ENCODE measurements at places on chromosomes 7 and 10.

DNA sequence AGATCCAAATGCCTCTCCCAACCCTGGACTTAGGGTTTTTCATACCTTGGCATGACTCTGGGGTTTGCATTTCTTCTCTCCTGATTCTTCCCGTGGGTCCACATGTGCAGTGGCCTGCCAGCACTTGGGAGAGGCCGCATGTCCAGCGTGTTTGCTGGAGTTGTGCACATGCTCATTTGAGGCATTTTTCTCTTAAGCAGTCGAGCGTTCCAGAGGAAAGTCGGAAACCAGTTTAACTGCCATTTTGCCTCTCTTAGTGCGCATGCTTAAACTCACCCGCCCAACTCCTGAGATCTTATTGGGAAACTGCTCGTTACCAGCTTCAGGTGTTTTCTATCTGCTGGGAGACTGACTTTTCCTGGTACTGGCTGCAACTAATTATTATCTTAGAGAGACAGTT, 888.4 kb upstream of the PHF14 start:
- DNase-seq, result no peak

GRCh38 chr10:99329304-99329553, at the start of gene CNNM1:
Gene CNNM1, plus strand, starts transcription at chr10:99329356. Its CDS starts 32 bp downstream, at chr10:99329388.
- DNase-seq, result no peak

DNA sequence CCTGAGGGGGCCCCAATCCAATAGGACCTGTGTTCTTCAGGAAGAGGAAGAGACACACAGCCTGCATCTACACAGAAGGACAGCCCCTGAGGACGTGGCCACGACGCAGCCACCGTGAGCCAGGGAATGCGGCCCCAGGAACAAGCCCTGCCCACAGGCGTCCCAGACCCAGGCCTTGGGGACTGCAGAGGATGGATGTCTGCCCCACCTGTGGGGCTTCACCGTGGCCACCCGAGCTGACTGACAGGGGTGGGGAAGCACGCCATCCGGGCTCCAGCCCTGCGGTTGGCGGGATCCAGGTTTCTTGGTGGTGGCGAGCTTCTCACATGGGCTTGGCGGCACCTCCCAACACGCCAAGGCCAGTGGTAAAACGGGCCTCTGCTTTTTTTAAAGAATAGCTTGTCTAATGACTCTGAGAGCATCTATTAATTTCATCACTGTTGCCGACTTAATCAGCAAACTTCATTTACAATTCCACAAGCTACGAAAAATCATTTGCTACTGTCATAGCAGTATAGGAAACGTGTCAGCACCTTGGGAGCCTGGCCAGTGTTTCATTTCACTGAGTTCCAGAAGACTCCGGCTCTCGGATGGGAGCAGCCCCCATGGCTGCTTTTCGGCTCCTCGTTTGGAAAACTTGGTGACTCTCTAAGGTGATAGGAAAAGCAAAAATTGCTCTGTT, 584.0 kb downstream of the PTPRN2 start:
- DNase-seq, result no peak

- no peak for DNase-seq
These were observed 366.4 kb downstream of the INHBA start for GRCh38 chr7:41336455-41336952.

GRCh38 chr10:88810196-88810961, 7.8 kb downstream of the LIPM start:
- DNase-seq, result no peak

- no peak for DNase-seq
These were observed at the start of gene FOXI2 for GRCh38 chr10:127736915-127737562. Gene FOXI2, plus strand, starts transcription at chr10:127737185. Its CDS starts 89 bp downstream, at chr10:127737274.

- no peak for DNase-seq
These were observed 62.1 kb upstream of the PRSS58 start for GRCh38 chr7:142319970-142320369.

DNA sequence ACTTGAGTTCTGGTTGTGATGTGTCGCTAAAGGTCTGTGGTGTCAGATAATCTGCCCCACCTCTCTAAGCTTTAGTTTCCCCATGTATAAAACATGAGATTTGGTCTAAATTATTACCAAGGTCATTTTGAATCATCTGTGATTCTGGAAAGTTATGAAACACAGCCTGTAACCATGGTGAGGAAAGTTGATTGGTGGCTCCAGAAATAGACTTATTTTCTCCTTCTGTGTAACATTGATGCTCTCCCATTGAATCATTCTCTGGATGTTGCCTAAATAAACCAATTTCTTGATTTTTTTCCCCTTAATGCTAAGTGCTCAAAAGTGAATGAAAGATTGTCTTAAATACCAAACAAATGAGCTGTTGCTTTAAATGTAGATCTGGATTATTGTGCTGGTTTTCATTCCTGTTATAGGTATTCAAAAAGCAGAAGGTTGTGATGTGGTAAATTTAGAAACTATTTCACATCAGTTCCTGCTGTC, 30.0 kb upstream of the PCGF5 start:
- no peak for DNase-seq

DNA sequence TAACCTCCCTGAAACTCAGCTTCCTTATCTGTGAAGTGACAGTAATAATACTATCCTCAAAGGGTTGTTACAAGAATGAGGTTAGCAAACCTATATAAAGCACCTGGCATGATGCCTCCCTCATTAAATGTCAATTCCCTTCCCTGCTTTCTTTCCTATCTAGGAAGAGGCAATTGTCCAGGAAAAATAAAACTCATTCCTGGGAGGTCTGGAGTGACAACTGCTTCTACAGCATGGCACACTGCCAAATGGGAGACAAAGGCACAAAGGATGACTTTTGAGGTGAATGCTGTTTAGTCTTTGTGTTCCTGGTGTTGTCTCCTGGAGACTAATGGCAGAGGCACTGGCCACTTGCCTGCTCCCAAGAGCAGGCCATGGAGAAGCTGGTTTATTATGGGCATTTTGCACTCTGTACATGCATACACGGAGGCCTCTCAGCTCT, 32.2 kb upstream of the PDE1C start:
- no peak for DNase-seq

DNA sequence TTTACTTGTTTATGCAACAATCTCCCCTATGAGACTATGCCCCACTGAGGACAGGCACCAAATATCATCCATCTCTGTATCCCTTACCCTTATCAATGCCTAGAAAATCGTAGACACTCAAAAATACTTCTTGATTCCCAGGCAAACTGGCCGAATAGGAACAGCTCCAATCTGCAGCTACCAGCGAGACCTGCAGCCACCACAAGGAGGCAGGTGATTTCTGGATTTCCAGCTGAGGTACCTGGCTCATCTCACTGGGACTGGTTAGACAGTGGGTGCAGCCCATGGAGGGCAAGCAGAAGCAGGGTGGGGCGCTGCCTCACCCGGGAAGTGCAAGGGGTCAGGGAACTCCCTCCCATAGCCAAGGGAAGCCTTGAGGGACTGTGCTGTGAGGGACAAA, 10.8 kb upstream of the PPP1R3C start:
- no peak for DNase-seq

GRCh38 chr7:303884-304573, 14.1 kb downstream of the FOXL3 start:
- DNase-seq, result no peak

DNA sequence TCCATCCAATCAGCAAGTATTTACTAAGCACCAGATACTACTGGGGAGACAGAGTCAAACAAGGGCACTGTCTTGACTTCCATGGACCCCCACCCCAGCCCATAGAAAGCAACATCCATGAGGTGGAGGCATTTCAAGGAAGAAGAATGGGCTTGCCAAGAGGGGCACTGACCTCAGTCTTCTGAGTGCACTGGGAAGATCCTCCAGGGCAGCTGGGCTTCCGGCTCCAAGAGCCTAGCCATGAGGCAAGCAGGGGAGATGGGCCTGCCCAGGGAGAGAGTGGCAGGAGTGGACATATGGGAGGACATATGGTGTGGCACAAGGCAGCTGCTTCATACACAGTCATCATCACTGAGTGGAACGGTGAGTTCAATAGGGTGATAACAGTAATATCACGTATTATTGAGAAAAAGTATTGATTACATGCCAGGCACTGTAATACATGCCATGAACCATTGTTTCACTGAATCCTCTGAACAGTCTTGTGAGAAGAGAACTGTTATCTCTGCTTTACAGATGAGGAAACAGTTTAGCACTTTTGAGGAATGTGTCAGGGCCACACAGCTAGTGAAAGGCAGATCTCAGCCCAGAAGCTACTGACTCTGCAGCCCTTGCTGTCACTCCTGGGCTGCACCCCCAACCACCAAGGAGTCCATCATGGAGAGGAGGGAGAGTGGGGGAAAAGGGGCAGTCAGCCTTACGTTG, 331.7 kb upstream of the ZMIZ1 start:
- DNase-seq, result no peak

DNA sequence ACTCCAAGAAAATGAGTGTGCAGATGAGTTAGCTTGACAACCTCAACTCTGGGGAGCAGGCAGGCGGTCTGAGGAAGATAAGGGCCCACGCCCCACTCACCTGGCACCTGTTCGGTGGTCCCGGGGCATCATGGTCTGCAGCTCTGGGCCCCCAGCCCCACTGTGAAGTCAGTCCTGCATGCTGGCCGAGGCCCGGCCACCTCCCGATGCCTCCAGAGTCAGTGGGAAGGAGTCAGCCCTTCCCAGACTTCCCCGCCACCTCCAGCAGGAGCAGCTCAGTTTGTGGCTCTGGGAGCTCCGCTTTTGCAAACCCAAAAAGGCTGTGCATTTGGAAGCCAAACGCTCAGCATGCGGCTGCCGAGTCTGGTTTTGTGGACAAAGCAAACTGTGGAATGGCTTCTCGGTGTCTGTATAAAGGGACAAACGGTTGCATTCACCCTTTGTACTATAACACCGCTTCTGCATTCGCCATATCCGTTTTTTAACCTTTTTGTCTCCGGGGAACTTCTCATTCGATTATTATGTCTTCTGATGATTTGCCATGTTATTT, 167.3 kb downstream of the CCDC3 start:
- no peak for DNase-seq

DNA sequence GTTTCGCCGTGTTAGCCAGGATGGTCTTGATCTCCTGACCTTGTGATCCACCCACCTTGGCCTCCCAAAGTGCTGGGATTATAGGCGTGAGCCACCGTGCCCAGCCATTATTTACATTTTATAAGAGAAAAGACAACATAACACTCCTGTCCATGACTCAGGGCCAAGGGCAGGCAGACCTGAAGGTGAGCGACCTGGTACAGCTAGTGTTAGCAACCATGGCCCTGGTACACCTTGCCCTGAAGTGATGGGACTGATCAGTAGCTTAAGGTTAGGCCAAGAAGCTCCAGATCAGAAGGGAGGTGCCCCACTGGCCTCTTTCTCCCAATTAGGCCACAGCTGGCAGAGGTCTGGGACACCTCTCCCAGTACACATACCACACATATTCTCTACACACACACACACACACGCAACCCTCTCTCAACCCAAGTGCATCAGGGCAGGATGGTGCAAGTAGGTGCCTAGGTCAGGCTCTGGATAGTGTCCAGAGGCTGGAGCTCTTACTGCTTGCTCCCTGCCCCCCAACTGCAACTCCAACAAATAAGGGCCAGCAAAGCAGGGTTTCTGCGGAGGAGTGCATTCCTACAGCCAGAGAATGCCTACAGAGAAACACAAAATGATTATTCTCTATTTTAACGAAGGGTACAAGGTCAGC, 43.8 kb downstream of the DPCD start:
- no peak for DNase-seq

- no peak for DNase-seq
These were observed 7.7 kb downstream of the ABCB8 start for GRCh38 chr7:151035902-151036301.

GRCh38 chr7:118304100-118304499, 79.6 kb downstream of the ANKRD7 start:
- no peak for DNase-seq

DNA sequence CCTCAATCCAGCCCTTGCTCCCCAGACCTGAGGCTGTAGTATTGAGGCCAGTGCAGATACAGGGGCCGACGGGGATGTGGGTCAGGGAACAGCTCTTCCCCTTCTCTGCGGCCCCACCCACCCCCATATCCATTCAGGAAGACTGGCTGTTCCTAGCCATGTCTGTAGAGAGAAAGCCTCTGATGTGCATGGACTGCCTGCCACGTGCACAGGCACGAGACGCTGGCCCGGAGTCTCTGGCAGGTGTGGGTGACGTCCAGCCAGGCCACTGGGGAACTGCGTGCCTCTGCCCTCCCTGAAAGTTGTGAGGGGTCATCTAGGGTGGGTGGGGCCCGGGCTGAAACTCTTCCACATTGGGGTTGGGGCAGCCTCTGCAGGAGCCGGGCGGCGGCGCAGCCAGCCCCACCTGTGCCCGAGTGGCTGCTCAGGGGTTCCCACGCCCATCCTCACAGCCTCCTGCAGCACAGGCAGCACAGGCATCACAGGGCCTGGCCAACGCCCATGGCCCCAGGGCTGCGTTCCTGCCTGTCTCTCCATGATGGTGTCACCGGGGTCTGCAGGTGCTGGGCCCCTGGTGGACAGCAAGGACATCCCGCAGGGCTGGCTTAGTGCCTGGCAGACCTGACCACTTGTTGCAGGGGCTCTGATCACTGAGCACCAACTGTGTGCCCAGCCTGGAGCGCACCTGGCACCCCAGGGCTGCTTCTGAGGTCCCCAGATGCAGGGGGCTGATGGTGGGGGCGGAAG, 27.5 kb downstream of the MICALL2 start:
- no peak for DNase-seq

DNA sequence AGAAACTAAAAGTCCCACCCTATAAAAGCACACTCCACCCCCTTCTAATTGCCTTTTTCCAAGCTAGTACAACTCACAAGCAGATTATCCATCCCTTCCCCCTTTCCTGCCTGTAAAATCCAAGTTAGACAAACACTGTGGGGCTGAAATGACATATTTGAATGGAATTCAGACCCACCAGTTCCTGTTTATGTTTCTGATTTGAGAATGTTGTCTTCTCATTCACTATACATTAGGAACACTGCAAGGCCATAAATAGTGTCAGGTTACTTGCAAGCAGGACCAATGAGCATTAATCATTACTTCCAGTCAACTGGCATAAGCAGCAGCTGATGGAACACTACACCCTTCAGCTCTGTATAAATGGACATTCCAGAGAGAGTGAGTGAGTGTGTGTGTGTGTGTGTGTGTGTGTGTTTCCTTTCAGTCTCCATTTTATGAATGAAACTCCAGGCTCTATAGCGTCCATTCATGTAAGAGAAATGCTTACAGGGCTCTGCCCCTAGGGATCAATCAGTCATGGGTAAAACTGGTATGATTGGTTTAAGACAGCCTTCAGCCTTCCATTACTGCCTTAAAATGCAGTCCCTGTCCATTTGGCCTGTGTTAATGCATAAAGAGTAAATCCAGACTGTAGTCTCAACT, 69.3 kb downstream of the ETV1 start:
- DNase-seq, result no peak

- DNase-seq, result no peak
These were observed 38.3 kb upstream of the PTPN12 start for GRCh38 chr7:77498659-77499379.

GRCh38 chr7:73879977-73880681, 19.2 kb downstream of the TMEM270 start:
- no peak for DNase-seq

DNA sequence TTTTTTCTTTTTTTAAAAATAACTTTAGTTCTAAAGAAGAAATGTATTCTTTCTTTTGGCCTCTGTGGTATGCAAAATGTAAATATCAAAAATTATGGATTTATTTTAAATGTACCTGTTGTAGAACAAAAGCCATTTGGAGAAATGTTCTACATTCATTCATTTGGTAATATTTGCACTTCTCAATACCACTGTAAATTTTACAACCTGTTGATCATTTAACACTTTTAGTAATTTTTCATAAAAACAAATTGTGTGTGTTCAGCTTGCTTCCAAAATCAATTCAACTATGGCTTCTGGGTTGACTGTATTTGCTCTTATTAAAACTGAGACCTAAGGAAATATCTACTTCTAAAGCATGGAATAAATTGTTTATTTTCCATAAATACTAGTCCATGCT, 2.3 kb upstream of the IGF2BP3 start:
- DNase-seq, result no peak

GRCh38 chr7:112898432-112899290, 108.5 kb upstream of the TMEM168 start:
- no peak for DNase-seq

Data from stimulated activated effector memory CD8-positive, alpha-beta T cell treated with anti-CD3 and anti-CD28 coated beads, Interleukin-12 subunit alpha, Interleukin-12 subunit beta, amount 100 ng/mL, for 72 hours (primary cell).